Aorta (tissue), 5 donors: ENCODE measurements at places on chromosomes 7 and 10. TPM values are rescaled to one million over a fixed set of nuclear protein-coding genes. Genes with fewer than 3 reads are reported as not detected.

Gene FAM149B1
- total RNA-seq = 22.7 TPM

Gene LRGUK
- 1.2 TPM for total RNA-seq

DNA sequence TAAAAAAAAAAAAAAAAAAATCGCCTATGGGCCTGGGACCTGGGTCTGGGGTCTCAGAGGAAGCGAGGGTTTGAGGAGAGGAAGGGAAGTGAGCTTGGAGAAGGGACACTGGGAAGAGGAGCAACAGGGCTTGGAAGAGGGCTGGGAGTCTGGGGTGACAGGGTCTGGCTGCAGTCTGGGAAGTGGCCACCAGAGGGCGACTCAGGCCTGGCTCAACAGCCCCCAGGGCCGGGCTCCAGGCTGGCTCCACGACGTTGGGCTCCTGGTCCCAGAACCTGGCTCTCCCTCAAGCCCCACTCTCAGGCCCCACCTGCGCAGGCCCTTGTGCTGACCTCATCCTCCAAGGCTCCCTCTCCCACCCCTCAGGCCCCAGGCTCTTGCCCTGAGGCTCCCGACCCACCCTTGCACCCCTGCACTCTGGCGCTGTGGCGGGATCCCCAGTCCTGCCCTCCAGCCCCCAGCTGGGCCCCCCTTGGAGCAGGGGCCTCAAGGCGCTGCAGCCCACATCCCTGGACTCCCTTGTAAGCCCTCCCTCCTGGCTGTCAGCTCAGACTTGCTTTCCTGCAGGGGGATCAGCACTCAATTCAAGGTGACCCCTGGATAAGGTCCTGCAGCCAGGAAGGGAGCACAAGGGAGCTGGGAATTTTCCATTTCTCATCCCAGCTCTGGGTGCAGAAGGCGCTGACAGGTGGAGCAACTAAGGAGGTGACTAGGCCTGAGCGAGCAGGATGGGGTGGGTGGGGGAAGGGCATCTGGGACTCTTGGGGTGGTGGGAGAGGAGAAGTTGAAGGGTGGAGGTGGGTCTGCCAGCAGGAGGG lies 5.4 kb upstream of the SPACDR start:
- H3K36me3 ChIP-seq = no peaks in the 10 kb centered on the region
- no peak overlapping the region for H3K4me3 ChIP-seq
- DNase-seq = peak; percentile 91
- H3K27ac ChIP-seq = no peak overlapping the region
- no peaks in the 10 kb centered on the region for H3K4me1 ChIP-seq
- no peaks in the 10 kb centered on the region for H3K27me3 ChIP-seq

DNA sequence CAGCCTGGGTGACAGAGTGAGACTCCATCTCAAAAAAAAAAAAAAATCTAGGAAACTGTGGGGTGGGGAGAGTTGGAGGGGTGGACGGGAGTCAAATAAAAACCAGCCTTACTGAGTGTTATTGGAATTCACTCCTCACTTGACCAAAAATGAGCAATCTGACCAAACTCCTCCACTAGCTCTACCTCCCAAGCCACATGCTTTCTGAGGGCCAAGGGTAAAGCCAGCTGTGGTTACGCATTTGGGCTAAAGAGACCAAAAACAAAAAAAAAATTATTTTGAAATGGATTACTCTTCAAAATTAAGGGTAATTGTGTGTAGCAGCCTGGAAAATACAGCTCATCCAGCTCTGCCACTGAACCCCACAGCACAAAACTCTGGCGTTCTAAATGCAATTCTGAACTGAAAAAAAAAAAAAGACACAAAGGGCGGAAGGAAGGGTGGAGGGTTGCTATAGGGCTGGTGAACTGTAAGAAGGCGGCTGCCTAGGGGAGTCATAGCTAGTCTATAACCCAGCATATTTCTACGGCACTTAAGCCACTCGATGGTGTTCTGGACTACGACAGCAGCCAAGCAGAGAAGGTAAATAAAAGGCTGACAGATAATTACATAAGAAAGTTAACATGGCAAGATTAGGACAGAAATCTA lies 7.8 kb downstream of the ELMO1 start:
- no peaks in the 10 kb centered on the region for H3K27me3 ChIP-seq
- H3K27ac ChIP-seq = no peak overlapping the region
- DNase-seq = no peak
- H3K36me3 ChIP-seq = no peaks in the 10 kb centered on the region
- no peak overlapping the region for H3K4me3 ChIP-seq

- H3K4me3 ChIP-seq = no peak overlapping the region
- H3K27me3 ChIP-seq = no peaks in the 10 kb centered on the region
- no peak overlapping the region for H3K27ac ChIP-seq
- H3K36me3 ChIP-seq = no peaks in the 10 kb centered on the region
- peak; percentile 80 for DNase-seq
Measured at GRCh38 chr7:27188386-27189294, 3.6 kb upstream of the HOXA11 start.

- no peak for DNase-seq
- no peaks in the 10 kb centered on the region for H3K27me3 ChIP-seq
- no peak overlapping the region for H3K27ac ChIP-seq
- no peaks in the 10 kb centered on the region for H3K36me3 ChIP-seq
- no peaks in the 10 kb centered on the region for H3K4me1 ChIP-seq
- H3K4me3 ChIP-seq = no peak overlapping the region
Measured at GRCh38 chr7:90736968-90737939, 141.1 kb downstream of the CDK14 start.

DNA sequence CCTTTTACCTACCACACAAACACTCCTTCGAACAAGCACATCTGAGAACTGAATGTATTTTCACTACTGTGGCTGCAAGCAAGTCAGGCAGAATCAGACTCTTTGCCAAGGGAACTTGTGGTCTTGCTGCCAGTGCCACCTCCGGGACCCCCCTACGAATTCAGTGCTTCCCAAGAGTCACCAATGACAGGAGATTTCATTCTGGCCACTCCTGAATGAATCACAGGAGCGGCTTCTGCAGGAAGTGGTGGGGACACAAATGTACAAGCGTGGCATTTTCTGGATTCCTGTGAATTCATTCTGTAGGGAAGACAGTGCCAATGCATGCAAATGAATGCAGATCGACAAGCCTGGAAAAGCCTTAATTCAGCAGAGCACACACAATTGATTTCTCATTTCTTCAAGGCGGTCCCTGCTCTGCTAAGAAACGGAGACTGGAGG lies 161.2 kb downstream of the CAMK1D start:
- no peaks in the 10 kb centered on the region for H3K36me3 ChIP-seq
- DNase-seq = no peak
- no peaks in the 10 kb centered on the region for H3K27me3 ChIP-seq
- no peaks in the 10 kb centered on the region for H3K4me1 ChIP-seq

DNA sequence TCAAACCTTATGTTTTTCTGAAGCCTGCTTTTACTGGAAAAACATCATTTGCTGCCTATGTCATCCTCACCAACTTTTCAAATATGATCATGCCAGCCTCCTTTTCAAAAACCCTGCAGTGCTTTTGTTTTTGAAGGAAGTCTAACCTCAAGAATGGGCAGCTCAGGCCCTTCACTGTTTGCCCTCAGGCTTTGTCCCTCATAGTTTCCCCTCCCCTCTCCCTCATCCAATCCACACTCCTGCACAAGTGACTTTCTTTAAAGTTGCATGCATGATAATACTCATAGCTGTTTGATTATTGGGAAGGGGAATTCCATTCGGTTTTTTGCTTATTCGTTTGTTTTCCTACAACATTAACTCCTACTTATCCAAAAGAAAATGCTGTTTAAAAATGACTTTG lies 219.4 kb downstream of the SEMA3E start:
- H3K4me1 ChIP-seq = no peaks in the 10 kb centered on the region
- H3K27ac ChIP-seq = no peak overlapping the region
- no peaks in the 10 kb centered on the region for H3K27me3 ChIP-seq
- no peaks in the 10 kb centered on the region for H3K36me3 ChIP-seq
